Stimulated activated CD4-positive, alpha-beta T cell treated with anti-CD3 and anti-CD28 coated beads, TNF-alpha, amount 100 ng/mL, for 24 hours (primary cell): ENCODE measurements at places on chromosomes 16 and 17.

GRCh38 chr16:66189951-66190350 lies 176.5 kb upstream of the CDH5 start:
- DNase-seq: no peak

GRCh38 chr17:4583782-4584100 lies 588 bp upstream of the SMTNL2 start:
- no peak for DNase-seq

GRCh38 chr16:9607515-9608230 lies 516.2 kb downstream of the HAPSTR1 start:
- no peak for DNase-seq

DNA sequence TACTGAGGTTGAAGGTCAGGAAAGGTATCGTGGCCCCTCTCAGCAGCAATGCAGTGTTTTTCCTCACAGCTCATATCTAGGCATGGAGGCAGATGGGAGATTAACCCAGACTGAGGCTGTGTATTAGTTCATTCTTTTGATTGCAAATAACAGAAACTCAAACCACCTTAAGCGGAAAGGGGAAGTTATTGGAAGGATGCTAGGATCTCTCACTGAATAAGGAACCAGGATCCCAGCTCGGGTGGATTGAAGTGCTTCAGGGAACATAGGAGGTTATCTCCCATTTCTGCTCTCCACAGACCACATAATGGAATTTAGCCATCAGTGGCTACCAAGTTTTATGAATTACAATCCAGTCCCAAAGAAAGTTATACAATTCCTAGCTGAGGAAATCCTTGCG lies 8.2 kb downstream of the ZNF689 start:
- no peak for DNase-seq

GRCh38 chr17:3594051-3594800 lies 15.0 kb downstream of the TRPV1 start:
- DNase-seq: no peak

- DNase-seq: no peak
These were observed 12.1 kb upstream of the C16orf74 start for GRCh38 chr16:85762970-85763369.

- DNase-seq: no peak
These were observed 35.1 kb downstream of the TMEM238L start for GRCh38 chr17:10768750-10769251.

DNA sequence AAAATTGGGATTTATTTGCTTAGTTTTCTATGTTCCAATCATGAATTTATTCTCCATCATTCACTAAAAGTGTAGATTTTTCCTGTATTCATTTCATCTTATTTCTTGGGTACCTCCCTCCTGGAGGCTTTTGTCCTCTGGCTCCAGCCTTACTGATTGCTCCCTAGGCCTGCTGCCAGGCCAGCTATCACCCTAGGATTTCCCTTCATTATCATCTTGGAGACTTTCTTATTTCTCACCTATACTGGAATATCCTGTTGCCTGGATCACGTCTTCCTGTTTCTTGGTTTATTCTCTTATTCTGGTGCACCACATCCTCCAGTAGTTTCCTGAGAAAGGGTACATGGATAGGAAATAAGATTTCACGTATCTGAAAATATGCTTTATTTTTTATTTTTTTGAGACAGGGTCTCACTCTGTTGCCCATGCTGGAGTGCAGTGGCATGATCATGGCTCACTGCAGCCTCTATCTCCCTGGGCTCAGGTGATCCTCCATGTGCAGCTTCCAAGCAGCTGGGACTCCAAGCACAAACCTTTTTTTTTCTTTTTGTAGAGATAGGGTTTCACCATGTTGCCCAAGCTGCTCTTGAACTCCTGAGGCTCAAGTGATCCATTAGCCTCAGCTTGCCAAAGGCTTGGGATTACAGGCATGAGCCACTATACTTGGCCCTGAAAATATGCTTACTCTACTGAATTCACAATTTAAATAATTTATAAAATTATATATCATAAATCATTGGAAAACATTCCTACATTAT lies 13.3 kb upstream of the KPNB1 start:
- no peak for DNase-seq

DNA sequence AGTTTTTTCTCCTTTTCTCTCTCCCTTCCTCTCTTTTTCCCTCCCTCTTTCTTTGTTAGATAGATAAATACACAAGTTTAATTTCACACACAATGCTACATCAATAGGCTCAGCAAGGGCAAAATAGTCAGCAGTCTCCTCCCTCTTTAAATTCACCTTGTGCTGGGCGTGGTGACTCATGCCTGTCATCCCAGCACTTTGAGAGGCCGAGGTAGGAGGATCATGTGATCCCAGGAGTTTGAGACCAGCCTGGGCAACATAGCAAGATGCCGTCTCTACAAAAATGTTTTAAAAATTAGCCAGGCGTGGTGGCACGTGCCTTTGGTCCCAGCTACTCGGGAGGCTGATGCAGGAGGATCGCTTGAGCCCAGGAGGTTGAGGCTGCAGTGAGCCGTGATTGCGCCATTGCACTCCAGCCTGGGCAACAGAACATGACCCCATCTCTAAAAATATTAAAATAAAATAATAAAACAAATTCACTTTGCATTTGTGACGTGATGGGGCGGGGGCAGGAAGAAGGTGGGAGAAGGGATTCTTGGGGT lies 27.4 kb downstream of the IL21R start:
- no peak for DNase-seq

DNA sequence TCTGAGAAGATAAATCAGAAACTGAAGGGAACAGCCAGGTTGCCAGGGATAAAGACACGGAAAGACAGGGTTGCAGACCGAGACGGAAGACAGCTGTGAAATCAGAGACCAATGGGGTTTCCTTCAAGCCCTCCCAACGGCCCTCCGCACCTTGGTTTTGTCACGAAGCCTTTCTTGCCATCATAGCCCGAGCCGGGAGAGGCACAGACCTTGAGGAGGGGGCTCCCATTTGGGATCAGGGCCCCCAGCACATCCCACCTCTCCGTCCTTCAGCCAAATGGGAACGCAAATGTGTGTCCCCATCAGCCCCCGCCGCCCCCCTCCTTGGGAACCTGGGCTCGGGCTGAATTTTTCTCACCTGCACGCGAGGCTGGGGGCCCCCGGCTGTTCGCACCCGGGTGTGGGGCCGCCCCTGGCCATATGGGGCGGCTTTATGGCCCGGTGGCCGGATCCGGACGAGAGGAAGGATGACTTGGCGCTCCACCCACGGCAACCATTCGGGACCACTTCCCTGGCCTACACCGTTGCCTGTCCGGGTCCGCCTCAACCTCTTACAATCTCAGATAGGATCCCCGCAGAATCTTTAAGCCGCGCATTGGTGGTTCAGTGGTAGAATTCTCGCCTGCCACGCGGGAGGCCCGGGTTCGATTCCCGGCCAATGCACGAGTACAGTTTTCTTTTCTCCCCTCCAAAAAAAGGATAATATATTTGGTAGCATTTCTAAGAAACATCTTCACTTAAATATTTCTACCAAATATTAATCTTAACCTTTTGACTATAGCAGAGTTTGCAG lies 1.4 kb upstream of the HES7 start:
- peak; percentile 88 for DNase-seq

- no peak for DNase-seq
These were observed 7.3 kb upstream of the KCTD5 start for GRCh38 chr16:2675021-2675420.

- DNase-seq: no peak
These were observed 190.4 kb downstream of the USP22 start for GRCh38 chr17:20852239-20852989.

GRCh38 chr17:5841862-5842261 lies 228.3 kb upstream of the WSCD1 start:
- no peak for DNase-seq

- no peak for DNase-seq
These were observed 520.5 kb downstream of the CDH13 start for GRCh38 chr16:83147244-83147643.

DNA sequence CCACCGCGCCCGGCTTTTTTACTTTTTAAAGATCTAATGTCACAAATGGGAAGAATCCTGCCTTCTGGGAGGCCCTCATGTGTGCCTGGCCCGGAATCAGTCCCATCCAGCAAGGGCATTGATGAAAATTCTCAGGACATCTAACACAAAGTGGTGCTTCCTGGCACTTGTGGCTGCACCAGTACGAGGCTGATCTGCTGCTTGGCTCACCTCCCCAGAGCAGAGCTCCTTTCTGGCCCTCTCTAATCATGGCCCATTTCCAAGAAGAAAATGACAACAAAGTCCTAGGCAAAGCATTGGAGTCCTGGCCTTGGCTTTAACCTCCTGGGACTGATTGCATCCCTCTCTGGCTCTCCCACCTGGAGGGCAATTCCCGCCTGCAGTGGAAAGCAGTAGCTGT lies 50.7 kb upstream of the SIAH1 start:
- no peak for DNase-seq

- DNase-seq: no peak
These were observed 104.4 kb downstream of the GRIN2A start for GRCh38 chr16:10077861-10078260.

DNA sequence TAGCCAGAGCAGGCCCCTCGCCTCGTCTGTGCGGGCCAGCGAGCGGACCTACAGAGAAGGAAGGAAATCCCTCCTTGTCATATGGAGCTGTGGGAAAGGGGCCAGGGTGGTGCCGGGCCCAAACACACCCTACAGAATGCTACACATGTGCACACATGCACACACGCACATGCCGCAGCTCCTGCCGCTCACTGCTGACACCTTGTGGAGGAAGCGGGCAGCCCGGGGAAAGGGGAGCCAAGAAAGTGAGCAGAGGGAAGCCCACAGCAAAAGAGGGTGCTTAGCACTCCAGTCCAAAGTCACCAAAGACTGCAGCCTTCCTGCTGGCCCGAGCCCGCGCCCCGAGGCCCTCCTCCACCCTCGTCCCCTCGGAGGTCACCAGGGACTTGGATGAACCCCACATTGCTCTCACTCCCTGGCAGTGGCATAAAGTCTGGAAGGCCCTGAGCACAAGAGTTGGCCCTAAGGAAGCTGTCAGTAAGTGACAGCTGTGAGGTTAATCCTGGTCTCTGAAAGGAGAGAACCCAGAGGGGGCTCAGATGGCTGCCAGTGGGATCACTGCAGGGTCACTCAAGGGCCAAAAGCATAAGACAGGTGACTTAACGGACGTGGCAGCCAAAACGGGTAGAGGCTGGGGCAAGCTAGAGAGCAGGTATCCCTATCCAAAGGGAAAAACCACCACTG lies 68.2 kb downstream of the MYO18A start:
- peak; percentile 69 for DNase-seq

DNA sequence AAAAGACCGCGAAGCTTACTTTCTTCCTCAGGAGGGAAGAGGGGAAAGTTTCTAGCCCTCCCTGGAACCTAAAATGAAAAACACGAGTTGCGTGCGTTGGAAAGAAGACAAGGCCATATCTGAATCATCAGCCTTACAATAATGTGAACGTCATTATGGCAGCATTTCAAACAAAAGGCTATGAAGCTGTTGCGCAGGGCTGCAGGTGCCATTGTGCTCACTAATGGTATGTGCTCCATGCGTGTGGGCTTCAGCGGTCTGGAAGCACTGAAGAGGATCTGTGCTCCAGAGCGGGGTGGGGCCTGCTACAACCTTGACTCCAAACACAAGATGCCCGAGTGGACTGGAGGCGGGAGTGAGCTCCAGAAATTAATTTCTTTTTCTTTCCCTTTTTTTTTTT lies 12.1 kb upstream of the CYB5B start:
- DNase-seq: no peak

- no peak for DNase-seq
These were observed 9.2 kb upstream of the CCL22 start for GRCh38 chr16:57349212-57350031.

DNA sequence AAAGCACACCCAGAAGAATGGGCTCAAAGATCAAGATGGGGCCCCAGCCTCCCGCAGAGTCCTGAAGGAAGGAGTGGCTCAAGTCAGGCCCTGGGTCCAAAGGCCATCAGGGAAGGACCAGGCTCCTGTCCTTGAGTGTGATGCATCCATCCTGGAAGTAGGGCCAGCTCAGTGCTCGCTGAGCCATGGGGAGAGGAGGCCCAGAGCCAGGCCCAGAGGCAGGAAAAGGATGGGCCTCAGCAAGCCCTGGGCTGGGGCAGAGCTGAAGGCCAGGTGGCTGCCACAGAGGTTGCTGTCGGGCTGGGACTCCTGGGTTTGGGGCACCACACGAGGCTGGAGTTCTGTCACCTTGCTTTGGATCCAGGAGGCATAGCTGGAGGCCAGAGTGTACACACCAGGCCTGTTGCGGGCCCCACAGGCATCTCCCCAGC lies 3.7 kb downstream of the PRSS8 start:
- no peak for DNase-seq

DNA sequence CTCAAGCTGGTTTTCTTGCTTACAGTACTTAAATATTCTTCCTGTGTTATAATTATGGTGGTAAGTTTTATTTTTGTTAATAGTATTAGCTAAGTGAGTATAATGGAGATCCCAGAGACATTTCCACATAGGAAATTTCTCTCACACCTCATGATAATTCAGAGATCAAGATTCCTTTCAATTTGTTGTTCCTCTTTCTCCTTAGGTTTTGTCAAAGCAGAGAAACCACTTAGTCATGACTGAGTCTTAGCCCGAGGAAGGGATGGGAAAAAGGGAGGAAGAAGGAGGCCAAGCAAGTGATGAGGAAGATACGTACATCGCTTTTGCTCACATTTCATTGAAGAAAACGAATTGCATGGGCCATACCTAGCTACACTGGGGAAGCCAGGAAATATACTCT lies 18.4 kb downstream of the ESRP2 start:
- no peak for DNase-seq

GRCh38 chr16:58094791-58095574 lies 34.2 kb downstream of the CFAP20 start:
- DNase-seq: no peak

GRCh38 chr16:68790944-68791343 lies 52.4 kb upstream of the TANGO6 start:
- DNase-seq: no peak

GRCh38 chr16:59783191-59783590 lies 1049.1 kb upstream of the GOT2 start:
- DNase-seq: no peak

- no peak for DNase-seq
These were observed 230.6 kb upstream of the RPL38 start for GRCh38 chr17:73972901-73973300.

DNA sequence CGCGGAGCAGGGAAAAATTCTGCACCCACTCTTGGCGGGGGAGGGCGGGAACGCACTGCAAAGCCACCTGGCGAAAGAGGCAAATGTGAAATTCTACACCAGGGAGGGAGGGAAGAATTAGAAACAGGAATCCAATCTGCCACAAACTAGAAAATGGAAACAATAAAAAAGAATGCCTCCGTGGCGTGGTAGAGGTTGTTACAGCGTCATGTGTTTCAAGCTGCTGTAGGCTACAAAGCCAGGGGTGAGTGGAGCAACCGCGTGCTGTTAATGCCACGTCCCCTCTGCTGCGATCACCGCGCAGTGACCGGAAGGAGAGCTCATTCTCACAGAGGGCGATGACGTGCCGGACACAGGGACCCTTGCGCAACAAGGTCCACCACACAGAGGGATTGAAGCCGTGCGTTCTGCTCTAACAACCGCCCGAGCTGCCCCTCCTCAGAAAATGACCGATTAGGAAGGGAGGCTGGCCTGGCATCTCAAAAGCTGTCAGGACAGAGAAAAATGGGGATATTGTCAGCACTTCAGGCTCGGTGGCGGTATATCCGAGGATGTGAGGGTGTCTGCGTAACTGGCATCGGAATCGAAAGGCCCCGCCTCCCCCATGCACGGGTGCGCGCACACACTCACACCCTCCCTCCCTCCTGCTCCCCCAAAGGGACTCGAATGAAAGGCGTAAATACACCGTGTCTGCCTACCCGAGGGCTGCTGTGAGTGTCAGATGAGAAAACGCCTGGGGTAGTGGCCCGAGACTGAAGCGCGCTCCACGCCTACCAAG lies 70.8 kb upstream of the TNRC6C start:
- peak; percentile 57 for DNase-seq

GRCh38 chr17:27549251-27549893 lies 81.6 kb upstream of the LGALS9 start:
- no peak for DNase-seq
